T-helper 1 cell (primary cell): ENCODE measurements at places on chromosomes 6 and 20.

DNA sequence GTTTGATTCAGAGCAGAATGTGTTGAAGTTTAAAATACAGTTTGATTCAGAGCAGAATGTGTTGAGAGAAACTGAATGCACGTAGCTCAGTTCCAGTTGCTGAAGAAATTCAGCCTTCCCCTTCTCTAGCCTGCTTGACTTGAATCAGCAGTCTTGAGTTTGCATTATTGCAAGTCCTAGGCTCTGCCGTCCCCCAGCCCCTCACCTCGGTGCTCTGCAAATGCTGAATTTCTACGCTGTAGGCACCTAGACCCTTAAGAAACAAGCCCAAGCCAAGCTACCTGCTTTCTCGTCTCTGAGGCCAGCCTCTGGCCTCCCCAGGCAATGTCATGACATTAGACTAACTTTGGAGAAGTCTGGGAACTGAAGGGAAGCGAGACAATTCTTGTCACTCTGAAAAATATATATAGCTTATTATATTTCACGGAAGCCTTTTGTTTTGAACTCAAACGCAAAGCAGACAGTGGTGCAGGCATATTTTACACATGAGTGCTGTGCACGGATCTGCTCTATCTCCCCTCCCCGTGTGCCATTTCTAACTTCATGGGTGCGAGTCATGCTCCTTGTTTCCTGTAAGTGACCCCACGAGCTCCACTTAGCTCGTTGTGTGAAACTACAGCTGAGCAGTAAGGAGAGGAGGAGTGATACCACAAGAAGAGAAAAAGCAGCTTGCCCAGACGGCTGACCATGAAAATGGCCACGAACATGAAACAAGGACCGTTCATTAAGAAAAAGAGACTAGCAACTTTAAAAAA lies 71.4 kb upstream of the DUSP22 start:
- no peak for DNase-seq

GRCh38 chr6:108606250-108606690 lies 45.6 kb downstream of the FOXO3 start:
- DNase-seq: no peak

- DNase-seq: no peak
These were observed 50.2 kb upstream of the ELOVL5 start for GRCh38 chr6:53399027-53399344.

DNA sequence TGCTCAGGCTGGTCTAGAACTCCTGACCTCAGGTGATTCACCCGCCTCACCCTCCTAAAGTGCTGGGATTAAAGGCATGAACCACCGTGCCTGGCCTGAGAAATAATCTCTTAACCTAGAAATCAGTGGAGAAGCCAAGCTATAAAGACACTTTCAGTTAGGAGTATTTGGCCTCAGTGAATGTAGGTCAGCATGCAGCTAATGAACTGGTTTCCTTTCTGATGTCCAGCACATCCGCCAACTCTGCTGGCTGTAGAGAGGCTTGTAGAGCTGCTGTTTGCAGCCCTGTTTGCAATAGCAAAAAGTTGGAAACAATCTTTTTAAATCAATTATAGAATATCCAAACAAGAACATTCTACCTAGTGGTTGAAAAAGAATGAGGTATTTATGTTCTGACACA lies 42.4 kb upstream of the ELOVL5 start:
- no peak for DNase-seq

- no peak for DNase-seq
These were observed 41.6 kb upstream of the NOX3 start for GRCh38 chr6:155497273-155497672.

DNA sequence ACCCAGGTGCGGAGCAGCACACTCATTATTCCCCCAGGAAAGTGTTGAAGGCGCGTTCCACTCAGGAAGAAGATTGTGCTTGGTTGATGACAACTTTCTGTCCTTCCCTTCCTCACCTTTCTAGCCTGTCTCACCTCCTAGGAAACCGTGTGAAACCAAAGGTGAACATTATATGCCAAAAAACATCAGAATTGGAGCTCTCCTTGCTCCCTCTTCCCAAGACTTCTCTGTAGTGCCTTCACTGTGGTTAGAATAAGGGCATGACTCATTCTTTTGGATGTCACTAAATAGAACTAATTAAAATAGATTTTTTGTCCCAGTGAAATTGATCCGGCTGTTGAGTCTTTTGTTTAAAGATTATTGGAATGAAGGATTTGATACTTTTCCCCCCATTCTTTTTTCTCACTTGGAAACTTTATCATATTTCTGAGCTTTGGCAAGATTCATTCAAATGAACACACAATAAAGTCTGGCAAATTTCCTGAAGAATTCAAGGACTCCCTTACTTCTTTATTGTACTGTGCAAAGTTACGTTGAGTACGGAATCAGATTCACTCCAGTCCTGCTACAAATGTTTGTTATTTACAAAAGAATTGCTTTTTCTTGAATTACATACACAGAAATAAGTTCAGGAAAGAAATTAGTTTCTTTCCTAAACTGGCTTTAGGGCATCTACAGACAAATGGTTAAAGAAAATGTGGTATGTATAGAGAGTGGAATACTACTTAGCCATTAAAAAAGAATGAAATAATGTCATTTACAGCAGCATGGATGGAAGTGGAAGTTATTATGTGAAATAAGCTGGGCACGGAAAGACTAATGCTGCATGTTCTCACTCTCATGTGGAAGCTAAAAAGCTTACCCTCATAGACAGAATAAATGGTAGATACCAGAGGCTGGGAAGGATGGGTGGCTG lies 142.8 kb upstream of the AKAP12 start:
- no peak for DNase-seq

- no peak for DNase-seq
These were observed 51.5 kb upstream of the NXT1 start for GRCh38 chr20:23298926-23299672.

- DNase-seq: no peak
These were observed 660.1 kb upstream of the NRSN1 start for GRCh38 chr6:23465912-23466311.

DNA sequence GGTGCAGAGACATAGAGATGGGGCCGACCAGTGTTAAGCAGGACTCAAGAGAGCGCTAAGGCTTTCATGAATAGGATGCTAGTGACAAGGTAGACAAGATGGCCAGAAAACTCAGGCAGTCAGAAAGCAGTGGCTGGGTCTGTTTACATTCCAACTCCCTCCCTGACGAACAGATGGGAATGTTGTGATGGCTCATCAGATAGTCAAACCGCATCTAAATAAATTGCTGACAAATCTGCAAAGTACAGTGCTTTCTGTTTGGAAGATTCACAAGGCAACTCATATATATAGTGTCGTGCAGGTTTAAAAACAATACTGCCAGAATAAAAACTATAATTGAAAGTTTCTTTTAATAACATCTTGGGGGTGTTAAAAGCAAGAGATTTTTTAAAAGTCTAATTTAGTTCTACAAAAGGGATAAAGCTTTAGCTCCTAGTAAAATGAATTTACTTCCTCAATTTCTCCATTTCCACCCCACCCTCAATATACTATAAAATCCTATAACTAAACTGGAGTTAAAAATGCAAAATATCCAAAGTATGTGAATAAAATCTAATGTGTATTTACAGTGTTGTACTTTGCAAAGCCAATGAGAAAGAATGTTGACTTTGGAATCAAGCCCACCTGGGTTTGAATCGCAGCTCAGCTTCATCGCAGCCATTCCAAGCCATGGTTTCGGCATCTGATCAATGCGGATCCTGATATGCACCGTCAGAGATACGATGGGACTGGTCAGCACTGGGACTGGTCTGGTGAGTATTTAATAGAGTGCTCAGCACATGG lies 247.3 kb upstream of the PDE10A start:
- DNase-seq: no peak

DNA sequence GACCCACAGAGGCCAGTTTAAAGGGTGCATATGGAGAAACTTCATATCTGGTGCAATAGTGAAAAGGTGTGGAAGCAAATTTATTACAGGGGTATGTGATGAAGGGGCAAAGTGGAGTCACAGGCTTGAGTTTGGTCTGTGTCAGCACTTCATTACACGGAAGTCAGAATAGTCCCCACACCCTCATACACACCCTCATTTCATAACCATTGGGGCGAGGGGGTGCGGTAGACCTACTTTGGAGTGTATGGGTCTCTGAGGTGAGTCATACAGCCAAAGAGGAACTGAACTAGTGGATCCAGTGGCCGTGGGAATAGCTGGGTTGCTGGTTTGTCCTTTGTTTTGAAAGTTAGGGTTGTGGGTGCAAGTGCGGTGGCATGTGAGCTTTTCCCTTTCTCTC lies 3.3 kb downstream of the TM9SF4 start:
- no peak for DNase-seq

- no peak for DNase-seq
These were observed 20.1 kb downstream of the KCNK17 start for GRCh38 chr6:39294133-39294532.

GRCh38 chr6:26595669-26596269 lies 984 bp upstream of the ABT1 start:
- DNase-seq: peak; percentile 78

GRCh38 chr20:47610945-47611250 lies 109.2 kb downstream of the NCOA3 start:
- DNase-seq: peak; percentile 32

DNA sequence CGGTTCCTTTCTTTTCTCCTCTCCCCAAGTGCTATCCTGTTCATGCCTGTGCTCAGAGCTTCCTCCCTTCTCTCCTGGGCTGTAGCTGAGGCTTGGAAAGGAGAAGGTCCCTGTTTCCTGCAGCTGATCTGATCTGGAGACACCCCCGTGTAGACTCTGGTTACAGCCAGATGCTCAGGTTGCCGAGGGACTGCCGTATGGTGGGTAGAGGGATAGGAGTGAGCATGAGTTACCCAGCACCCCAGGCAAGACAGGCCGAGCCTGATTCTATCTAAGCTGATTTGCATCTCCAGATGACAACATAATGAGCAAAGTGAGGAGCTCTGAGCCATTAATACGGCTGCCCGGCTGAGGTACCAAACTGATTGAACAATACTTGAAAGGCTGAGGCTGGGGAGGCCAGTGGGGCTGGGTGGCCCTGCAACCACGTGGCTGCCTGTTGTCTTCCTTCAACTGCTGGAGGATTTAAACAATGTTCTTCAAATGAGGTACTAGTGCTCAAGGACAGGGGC lies 91.8 kb downstream of the ASXL1 start:
- DNase-seq: no peak

DNA sequence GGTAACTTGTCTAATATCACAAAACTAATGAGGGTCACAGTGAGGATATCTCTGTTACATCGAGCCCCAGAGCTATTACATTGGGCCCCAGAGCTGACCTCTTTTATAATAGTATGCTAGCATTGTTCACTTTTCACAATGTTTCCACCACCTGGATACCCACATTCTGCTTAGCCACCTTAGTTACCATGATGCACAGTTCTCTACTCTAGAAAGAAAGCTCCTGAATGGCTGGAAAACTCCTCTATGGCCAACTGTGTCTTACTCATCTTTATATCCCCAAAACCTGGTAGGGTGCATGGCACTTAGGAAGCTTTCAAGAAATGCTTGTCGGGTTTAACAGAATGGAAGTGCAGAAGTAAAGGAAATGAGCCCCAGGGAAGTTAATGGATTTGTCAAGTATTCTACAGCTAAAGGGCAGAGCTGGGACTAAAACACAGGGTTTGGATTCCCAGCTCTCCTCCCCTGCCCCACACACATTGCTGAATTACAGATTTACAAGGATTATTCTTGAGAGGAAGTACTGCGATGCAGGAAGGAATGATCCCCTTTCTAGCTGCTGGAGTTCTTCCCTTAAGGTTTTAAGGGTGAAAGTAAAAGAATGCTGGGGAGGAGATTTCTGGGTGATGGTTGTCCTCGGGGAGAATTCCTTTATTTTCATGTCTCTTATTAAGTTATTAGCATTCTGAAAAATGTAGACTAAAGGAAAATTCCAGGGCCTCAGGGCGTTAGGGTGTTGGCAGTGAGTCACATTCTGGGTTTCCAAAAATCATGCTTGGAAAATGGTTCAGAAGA lies 16.1 kb upstream of the HINT3 start:
- no peak for DNase-seq

GRCh38 chr6:36020154-36020553 lies 4.3 kb downstream of the SLC26A8 start:
- DNase-seq: no peak

DNA sequence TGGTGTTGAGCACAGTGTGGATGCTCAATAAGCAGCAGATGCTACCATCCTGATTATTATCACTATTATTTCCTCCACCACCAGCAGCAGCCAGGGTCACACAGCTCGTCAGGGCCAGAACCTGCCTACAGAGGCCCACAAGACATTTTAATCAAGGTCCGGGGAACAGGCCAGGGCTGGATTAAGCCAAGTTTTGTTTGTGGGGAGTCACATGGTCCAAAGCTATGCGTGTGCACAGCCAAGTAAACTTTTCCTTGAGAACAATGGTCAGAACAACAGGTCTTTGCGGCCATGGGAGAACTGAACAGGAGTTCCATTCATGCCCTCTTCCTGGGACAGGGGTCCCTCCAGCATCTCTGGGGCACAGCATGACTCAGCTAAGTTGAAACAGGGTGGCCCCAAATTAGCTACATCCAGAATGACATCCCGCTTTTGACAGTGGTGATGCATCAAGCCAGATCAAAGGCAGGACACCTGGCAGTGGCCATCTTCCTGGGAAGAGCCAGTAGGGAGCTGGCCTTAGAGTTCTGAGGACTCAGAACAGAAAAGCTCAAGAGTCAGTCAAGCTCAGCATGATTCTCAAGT lies 11.7 kb downstream of the SNTA1 start:
- DNase-seq: no peak

GRCh38 chr6:64103480-64103879 lies 467.9 kb downstream of the PHF3 start:
- DNase-seq: no peak

- no peak for DNase-seq
These were observed 757.0 kb downstream of the PTPRT start for GRCh38 chr20:42432496-42433334.

- DNase-seq: no peak
These were observed 244.7 kb downstream of the CDKAL1 start for GRCh38 chr6:20778912-20779311.

DNA sequence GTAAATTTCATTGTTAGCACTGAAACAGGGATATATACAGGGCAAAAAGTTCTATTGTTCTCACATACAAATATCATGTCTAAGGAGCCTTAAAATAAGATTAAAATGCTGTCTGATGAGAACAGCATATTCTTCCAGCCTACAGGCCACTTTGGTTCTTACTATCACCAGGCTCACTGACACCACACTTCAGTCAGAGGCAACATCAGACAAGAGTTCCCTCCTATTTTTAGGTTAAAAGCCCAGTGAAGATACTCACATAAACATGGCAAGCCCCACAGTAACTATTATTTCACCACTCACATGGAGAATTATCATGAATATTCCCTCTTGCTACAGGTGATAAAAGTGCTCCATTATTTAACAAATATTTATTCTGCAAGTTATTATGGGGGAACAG lies 175.8 kb downstream of the ISM1 start:
- no peak for DNase-seq

- no peak for DNase-seq
These were observed 3.1 kb upstream of the MAVS start for GRCh38 chr20:3843490-3843889.

- DNase-seq: no peak
These were observed 3.2 kb upstream of the SLC17A9 start for GRCh38 chr20:62949153-62949821.
